ENCODE measurements at places on chromosomes 3 and 15.

DNA sequence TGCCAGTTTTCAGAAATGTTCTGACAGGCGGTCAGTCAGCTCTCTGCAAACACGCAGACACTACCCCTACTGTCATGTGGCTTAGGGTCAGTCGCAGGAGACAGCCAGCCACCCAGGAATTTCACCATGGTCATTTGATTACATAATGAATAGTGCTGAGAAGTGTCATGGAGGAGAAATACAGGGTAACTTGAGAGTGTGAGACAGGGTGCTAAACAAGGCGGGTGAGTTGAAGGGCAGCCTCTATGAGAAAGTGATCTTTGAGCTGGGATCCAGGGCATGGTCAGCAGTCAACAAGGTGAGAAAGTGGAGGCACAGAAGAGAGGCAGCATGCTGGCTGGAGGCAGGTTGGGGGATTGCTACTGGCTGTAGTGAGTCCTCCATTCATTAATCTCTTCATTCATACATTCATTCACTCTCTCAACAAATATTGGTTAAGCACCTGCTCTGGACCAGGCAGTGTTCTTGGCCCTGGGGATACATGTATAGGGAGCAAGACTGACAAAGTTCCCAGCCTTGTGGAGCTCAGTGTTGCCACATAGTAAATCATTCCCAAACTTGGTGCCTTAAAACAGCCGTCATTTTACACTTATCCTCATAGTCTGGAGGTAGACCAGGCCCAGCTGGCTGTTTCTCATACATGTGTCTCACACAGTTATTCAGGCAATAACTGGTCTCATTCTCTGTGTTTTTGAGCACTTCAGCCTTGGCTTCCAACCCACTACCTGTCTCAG, 14.8 kb downstream of the PXYLP1 start:
- no peak for DNase-seq

DNA sequence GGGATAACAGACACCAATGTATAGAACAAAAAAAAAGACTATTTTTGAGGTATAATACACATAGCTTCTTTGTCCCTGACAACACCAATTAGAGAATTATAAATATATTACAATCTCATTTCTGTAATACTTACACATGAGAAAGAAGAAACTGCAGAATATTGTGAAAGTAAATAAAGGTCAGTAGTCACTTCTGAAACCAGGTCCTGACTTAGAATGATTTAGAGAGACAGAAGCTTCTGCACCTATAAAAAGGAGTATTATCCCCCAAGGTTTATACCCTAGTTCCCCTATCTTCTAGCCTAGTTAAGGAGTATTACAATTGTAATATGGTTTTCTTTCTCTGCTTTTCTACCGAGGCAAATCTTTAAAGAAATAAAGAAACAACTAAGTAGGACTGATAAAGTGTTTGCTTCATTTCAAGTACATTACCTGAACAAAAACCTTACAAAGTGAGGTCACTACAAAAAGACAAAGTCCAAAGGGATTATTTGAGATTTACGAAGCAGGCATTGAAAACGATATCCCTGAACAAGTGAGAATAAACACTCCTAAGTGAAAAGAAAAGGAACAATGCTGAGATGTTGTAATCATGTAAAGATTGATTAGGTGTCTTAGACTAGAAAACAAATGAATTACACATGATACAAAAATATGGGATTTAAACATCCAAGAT, 103.0 kb downstream of the GBE1 start:
- DNase-seq: no peak

DNA sequence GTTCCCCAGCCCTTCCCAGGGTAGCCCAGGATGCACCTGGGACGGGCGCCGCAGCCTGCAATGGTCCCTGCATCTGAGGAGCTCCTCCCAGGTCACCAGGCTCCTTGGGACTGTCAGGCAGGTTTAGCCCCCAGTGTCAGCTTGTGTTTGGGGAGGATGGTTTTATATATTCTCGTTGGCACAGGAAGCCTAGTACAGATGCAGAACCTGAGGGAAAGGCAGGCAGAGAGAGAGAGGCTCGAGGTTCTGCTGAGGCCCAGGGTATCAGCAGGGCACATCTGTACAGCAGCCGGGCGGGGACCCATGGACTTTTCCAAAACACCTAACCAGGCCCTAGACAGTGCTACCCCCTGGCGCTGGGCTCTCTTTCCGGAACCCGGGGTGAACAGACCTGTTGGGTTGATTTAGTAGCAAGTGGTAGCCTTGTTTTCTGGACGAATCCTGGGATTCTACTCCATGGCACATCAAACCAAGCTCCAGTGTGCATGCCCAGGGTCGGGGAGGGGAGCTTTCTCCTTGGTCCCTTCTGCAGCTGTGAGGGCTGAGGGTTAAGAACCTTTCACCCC, 8.6 kb downstream of the PAK6 start:
- DNase-seq: no peak

DNA sequence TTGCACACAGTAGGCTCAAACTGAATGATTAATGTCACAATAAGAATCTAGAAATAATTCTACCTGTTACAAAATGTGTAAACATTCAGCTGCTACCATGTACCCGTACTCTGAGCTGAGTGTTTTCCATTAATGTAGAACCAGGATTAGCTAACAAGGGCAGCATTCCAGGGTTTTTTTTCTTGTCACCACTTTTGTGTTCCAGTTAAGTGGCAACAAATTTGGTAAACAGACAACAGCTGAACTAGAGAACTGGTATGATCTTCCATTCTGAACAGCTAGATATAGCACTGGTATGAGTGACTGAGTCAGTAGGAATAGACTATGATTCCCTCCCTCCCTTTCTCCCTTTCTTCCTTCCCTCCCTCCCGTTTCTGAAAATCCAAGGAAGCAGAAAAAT, 229.4 kb downstream of the CD47 start:
- DNase-seq: no peak

DNA sequence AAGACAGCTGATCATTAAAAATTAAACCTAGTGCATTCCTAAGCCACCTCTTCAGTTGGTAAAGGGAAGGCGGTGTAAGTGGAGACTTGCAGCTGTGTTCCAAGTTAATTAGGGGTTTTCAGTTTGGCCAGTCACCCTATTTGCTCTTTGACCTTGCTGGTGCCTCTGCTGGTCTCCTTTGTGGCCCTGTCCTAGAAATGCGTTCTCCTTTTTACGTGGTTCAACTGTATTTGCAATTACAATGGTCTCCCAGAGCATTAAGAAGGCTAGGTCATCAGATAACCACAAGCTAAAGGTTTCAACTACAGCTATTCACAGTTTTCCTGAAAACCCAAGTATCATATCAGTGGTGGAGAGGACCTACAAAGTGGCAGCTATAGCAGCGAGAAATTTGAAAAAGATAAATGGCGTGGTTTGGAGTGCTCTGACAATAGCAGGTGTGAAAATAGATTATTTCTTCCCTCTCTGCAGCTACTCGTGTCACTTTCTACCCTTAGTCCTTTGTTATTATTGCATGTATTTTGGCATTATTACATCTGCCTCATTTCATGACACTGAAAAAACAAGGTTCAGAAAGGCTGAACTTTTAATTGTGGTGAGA, 203.5 kb upstream of the TBC1D5 start:
- DNase-seq: no peak

- no peak for DNase-seq
Observed at GRCh38 chr3:48681541-48681880, 4.2 kb downstream of the NCKIPSD start.

GRCh38 chr15:34314491-34315490, 22.8 kb downstream of the SLC12A6 start:
- no peak for DNase-seq

DNA sequence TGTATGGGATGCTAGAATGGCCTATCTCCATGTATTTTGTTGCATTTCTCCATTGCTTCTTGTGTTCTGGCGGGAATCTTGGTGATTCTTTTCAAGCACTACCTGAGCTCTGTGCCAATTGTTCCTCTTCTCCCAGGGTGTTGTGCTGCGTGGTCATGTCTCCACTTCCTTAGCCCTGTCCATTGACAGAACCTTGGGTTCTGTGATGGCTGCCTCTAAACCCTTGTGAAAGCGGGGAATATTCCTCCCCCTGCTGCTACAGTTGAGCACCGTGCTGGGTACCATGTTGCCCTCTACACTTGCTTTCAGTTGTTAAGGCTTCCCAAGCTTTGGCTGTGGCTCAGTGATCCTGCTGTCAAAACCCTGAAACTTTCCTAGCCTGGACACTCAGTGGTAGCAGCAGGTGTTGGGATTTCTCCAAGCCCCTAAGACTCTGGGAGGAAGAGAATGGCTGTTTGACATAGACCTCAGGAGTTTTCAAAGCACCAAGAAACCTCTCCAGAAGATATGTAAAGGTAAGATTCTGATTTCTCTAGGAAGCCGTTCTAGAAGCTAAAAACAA, 69.5 kb downstream of the MBNL1 start:
- DNase-seq: no peak

DNA sequence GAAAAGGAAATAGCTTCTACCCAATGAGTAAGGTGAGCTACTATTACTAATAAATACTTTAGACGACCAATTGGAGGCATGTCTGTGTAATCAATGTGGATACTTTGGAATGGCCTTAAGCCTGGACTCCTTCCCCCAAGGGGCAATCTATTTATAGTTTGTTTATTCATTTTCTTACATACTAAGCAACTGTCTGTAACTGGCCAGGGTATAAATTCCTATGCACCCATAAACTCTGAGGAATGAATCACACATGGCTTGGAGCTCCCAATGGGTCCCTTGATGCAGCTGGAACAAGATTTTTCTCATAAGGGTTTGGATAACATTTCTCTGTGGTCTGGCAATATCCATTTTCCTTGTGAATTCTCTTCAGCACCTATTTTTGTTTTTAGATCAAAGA, 506.8 kb downstream of the EDEM1 start:
- DNase-seq: no peak

GRCh38 chr3:126288314-126288713, 68.9 kb downstream of the KLF15 start:
- no peak for DNase-seq

DNA sequence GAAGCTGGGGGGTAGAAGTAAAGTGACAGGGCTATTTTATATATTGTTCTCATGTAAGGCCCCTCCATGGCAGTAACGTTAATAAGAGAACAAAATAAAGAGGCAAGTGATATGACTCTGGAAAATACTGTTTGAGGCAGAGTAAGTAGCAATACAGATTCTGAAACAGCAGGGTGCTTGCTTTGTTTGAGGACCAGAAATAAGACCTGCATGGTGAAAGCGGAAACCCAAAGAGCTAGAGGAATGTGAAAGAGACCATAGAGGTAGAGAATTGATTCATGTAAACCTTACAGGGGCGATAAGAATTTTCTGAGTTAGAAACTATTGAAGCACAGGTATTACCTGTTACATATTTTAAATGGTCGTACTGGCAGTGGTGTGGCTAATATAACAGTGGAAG, 1517.1 kb downstream of the SI start:
- no peak for DNase-seq

GRCh38 chr15:82568986-82569385, 28.7 kb upstream of the RPS17 start:
- DNase-seq: no peak

DNA sequence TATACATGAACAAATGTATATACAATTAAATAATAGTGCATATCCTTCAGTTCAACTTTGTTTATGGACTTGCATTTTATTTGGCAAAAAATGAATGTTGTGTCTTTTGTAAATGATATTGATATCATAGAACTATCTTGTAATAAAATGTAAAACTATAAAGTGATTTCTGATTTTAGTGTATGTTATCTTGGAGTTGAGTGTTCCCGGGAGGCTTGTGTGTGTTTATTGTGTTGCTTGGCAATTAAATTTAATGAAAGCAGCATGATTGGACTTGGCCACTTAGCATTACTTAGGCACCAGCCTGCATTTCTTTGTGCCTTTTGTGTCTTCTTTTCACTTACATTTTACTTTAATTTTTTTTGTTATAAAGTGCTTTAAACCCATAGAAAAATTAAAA, 10.6 kb downstream of the ARHGEF26 start:
- no peak for DNase-seq

GRCh38 chr3:188954590-188955208, 217.1 kb upstream of the TPRG1 start:
- peak; percentile 74 for DNase-seq

GRCh38 chr3:2198776-2199279, 100.2 kb downstream of the CNTN4 start:
- no peak for DNase-seq

- DNase-seq: no peak
Observed at GRCh38 chr3:18237251-18238005, 187.7 kb downstream of the SATB1 start.

GRCh38 chr3:41999909-42000308, 38.0 kb upstream of the ULK4 start:
- DNase-seq: no peak

GRCh38 chr3:10876661-10877060, 60.6 kb downstream of the SLC6A11 start:
- DNase-seq: no peak

DNA sequence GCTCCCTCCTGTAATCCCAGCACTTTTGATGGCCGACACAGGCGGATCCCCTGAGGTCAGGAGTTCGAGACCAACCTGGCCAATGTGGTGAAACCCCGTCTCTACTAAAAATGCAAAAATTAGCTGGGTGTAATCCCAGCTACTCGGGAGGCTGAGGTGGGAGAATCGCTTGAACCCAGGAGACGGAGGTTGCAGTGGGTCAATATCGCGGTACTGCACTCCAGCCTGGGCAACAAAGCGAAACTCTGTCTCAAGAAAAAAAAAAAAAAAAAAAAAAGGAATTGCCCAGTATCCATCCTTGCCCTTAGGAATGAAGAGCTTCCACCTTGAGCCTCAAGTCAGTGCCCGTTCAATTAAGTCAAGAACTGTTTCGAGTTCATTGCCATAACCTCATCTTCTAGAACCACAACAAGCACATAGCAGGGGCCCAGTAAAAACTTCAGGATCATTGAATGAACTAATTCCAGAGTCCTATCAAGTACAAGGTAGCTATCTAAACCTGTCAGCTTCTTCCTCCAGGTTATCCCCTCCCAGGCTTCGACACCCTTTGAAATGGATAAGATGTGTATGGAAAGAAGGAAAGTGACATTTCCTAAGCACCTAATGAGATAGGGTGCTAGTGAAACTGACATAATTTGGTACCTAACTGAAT, 826 bp downstream of the DBR1 start:
- DNase-seq: no peak

DNA sequence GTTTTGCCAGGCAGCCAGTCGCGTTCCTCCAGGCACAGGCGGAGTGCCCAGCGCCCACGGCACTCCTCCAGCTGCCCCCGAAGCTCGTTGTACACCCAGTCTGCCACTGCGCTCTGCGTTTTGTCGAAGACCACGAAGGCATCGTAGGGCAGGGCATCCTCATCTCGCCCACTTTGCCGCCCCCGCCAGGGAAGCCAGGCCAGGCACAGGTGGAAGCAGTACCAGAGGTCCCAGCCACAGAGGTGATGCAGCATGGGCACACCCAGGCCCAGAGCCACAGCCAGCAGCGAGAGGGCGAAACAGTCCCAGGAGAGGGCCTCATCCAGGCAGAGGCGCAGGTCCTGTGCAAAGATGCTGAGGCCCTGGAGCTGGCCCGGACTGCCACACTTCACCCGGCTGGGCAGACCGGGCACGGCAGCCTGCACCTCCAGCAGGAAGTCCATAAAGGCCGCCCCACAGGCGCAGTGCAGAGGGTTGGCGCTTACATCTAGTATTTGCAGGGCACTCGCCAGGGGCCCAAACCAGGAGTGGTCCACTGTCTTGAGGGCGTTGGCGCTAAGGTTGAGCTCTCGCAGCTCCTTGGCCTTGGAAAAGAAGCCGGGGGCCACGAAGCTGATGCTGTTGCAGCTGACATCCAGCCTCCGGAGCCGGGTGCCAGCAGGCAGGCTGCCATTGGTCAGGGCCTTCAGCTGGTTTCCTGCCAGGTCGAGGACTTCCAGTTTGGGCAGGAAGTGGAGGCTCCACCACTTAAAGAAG, 3.7 kb downstream of the TLR9 start:
- DNase-seq: peak; percentile 44

GRCh38 chr3:134198414-134198813, 52.2 kb downstream of the RYK start:
- DNase-seq: no peak
